Right ventricle myocardium inferior (tissue), 1 donor: ENCODE measurements at places on chromosomes 2 and 18. TPM values are rescaled to one million over a fixed set of nuclear protein-coding genes. Genes with fewer than 3 reads are reported as not detected.
A peak's percentile ranks its signal among the peaks of the same experiment; 100 is the strongest.

DNA sequence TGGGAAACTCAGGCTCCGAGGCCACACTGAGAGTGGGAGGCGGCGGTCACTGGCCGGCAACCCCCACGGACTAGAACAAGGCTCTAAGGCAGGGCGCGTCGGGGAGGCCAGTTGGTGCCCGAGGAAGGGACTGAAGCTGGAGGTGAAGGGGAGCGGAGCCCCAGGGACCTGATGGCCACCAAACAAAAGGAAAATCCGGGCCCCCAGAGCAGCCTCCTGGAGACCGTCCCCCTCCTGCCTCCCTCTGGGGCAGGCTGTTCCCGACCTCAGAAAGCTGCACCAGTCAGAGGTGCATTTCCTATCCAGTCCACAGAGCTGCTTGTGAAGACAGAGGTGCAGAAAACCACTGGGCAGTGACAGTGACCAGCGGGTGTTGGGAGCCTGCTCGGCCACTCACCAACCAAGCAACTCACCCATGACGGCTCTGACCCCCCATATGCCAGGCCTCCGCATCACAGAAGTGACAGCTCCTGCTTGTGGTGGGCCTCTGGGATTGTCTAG lies 172.7 kb downstream of the TWIST2 start:
- peak; percentile 32 for DNase-seq

DNA sequence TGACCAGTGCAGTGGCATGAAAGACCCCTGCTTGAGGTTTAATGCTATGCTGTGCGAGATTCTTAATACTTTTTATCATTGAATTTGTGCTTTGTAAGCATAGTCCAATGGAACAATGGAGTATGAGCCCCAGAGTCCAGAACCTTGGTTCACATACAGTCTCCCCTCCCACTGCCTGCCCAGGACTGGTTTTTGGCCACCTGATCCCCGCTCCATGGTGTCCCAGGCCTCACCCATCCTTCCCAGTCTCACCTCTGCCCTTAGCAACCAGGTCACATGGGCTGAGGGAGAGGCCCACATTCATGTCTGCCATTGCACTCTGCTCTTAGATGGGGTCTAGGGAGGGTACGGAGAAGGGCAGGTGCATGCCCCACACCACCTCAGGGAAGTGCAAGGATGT lies 6.3 kb downstream of the PDE11A start:
- DNase-seq, result no peak

- DNase-seq, result no peak
Observed at GRCh38 chr18:70459251-70459650, 170.4 kb downstream of the SOCS6 start.

Gene ECEL1
- not detected for total RNA-seq

Gene TNFRSF11A
- 1.1 TPM for total RNA-seq

Gene CHRNG
- not detected for total RNA-seq

GRCh38 chr2:36404754-36405153 lies 49.2 kb downstream of the CRIM1 start:
- no peak for DNase-seq

- DNase-seq, result no peak
Observed at GRCh38 chr2:84874381-84875212, 6.3 kb downstream of the TRABD2A start.

Gene POTEI
- total RNA-seq, result not detected

- DNase-seq, result no peak
Observed at GRCh38 chr2:1979138-1979537, 234.8 kb upstream of the PXDN start.

GRCh38 chr2:199339891-199340605 lies 117.7 kb downstream of the SATB2 start:
- DNase-seq, result no peak

Gene FMNL2
- 7.2 TPM for total RNA-seq

Gene UGT1A5
- not detected for total RNA-seq

GRCh38 chr2:240383871-240384700 lies 51.4 kb upstream of the GPC1 start:
- DNase-seq, result no peak

- no peak for DNase-seq
Observed at GRCh38 chr2:68185541-68186164, 28.0 kb downstream of the PNO1 start.

Gene SEMA4F
- total RNA-seq, result 3.7 TPM

Gene DLX2
- not detected for total RNA-seq

DNA sequence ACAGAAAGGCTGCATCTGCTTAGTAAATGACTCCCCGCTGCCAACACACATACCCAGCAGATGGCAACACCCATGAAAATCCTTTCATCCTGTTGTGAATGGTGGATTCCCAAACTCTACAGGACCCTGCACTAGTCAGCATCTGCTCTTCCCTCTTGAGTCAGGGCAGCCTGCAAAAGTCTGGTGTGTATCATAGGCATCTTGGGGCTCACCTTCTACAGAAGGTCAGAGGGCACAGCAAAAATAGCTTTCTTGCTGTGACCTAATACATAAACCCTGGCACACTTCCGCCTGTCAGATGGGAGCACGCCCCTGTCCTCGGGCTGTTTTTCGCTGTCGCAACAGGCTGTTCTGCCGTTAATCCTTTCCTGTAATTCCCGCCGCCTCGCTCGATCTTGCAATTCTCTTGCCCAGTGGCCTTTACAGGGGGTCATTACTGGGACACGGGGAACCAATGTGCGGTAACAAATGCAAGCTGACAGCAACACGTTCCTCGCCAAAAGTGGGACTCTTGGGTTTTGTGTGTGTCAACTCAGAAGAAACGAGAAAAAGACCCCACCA lies 19.9 kb upstream of the SCYGR1 start:
- peak; percentile 88 for DNase-seq

DNA sequence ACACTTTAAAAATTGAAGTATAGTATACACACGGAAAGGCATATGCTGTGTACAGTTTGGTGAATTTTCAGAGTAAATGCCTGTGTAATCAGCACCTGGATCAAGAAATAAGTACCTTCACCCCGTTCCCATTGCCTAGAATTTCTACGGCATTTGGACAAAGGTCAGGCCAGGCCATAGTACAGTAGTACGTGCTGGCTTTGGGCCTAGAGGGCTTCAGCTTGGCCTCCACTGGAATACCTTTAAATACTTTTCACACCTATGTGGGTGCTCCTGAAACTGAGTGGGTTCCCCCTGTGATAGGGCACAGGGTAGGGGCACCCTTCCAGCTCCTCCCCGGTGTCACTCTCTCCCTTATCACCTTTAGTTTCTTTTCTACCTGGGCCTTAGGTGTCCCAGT lies 26.5 kb downstream of the TET3 start:
- DNase-seq, result no peak

Gene ASAP2
- total RNA-seq, result 12.9 TPM

- no peak for DNase-seq
Observed at GRCh38 chr2:237486334-237486818, 675 bp upstream of the MLPH start.

Gene DTYMK
- 11.1 TPM for total RNA-seq

Gene HJURP
- 0.41 TPM for total RNA-seq

Gene PTH2R
- total RNA-seq, result not detected

GRCh38 chr2:183255411-183255810 lies 131.2 kb downstream of the NUP35 start:
- DNase-seq, result no peak

DNA sequence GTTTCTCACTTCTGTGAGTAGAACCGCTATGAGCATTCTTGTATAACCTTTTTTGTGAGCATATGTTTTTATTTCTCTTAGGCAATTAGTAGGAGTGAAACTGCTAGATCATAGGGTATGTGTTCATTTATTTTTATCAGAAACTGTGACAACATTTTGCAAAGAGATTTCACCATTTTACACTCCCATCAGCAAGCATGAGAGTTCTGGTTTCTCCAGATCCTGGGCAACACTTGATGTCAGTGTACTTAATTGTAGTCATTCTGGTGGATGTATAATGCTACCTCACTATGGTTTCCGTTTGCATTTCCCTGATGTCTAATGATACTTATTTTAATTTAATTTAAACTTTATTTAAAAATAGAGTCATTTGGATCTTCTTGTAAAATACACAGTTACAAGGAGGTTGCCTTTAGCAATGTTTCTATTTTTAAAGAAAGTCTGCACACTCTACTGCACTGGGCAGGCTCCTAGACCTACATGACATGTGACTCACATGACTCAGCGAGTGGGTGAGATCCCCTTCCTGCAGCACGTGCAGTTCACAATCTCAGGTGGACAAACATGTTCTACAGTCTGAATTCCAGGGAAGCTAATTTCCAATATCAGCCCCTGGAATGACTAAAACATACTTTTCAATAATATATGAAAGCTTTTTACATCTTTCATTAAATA lies 127.0 kb upstream of the BCL2L11 start:
- DNase-seq, result no peak

- DNase-seq, result no peak
Observed at GRCh38 chr2:233414777-233415570, 60.7 kb downstream of the DGKD start.

Gene DPP4
- total RNA-seq, result 5.4 TPM

GRCh38 chr2:42906557-42907411 lies 114.4 kb upstream of the HAAO start:
- DNase-seq, result peak; percentile 88

DNA sequence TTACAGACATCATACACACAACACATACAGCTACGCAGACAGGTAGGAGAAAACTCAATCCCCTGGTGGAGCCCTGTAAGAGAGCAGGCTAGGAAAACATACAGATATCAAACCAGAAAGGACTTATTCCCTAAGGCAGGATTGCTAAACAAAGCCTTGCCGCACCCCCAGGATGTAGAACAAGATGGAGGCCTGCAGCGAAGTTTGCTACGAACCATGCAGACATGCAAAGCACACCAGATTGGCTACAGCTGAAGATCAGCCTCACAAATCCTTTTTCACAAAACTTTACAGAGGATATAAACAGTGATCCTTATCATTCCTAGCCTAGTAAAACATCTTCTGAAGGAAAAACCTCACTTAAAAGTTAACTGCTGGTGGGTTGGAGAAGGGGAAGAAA lies 28.3 kb downstream of the C18orf54 start:
- no peak for DNase-seq

Gene TRIM43
- not detected for total RNA-seq

DNA sequence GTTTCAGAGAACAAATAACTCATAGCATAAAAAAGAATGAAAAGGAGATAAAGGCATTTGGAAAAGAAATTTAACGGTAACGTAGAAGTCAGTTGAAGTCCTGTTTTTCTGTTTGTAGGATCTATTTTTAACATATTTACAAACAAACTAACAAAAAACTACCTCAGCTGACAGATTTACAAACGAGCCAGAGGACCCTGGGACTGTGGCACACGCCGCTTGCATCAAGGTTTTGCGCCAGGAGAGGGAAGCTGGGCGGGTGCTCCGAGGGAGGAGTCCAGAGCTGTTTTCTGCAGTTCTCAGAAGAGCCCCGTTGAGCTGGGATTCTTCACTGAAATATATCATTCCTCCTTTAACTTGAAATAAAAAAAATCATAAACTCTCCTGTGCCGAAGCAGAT lies 13.6 kb upstream of the TMEM18 start:
- no peak for DNase-seq

DNA sequence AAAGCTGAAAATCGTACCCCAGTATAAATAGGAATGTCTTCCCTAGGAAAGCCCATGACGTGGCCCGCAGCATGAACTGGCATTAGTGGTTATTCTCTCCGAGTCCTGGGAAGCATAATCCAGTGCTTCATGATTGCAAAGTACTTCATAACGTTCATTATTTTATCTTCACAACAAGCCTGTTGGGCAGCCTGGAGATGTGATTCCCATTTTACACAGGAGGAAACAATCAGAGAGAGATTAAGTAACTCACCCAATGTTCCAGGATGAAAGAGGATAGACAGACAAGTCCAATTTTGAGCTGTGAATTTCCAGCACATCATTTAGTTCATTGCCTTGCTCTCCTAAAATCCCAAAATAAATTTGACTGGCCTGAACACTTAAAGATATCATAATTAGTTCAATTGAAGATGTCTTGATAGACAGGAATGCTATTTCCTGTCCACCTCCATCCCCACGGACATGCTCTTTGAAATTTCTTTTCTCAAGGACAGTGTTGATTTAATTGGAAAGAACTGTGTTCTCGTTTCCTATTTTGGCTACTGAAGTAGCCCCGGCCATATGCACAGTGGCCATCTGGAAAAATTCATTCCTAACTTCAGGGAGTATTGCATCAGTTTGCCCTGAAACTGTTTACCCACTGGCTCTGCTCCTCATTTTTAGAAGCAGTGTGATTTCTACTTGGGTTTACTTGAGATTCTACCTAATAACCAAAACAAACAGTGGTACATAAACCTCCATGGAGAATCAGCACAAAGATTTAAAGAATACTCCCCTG lies 93.9 kb downstream of the VWC2L start:
- peak; percentile 66 for DNase-seq

GRCh38 chr2:121776885-121777698 lies 21.6 kb downstream of the TSN start:
- DNase-seq, result no peak

Gene RGPD3
- total RNA-seq, result 0.16 TPM

DNA sequence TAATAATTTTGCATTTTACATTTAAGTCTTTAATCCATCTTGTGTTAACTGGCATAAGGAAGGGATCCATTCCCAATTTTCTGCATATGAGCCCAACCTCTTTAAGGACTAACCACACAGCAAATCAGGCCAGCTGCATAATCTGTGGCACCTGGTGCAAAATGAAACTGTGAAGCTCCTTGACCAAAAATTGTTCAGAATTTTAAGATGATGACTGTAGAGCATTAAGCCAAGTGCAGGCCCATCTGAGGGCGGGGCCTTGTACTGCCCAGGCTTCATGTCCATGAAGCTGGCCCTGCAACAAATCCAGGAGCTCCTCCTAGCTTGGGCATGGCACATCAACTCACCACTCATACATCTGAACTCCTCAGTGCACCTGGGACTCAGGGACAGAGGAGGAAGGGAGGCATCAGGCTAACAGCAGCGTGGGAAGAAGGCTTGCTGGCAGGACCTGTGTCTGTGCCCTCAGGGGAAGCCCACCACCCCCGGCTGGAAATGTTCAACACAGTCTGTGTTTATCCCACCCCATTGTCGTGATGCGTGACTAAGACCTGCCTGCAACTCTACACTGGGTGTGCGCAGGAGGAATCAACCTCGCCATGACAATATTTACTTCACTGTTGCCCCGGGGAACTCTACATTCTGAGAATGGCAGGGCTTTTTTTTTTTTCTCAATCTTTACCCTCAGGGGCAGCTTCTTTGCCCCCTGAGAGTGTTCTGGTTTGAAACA lies 128.9 kb upstream of the SIX2 start:
- no peak for DNase-seq

Gene LYPD6B
- not detected for total RNA-seq

DNA sequence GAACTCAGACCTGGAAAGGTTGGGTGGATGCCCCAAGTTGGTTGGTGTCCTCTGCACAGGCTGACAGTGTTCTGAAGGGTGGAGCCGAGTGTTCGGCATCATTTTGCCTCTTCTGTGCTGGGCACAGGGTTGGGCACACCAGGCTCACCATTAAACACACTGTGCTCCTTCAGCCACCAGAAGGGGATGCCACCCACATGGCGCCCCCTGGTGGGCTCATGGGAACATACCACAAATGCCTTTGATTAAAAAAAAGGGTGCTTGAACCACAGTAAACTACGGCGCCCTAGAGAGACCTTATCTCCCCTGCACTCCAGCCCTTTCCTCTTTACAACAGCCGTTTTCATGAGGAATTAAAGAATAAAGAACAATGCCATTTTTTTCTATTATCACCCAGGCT lies 89.4 kb downstream of the CELF4 start:
- DNase-seq, result peak; percentile 28

GRCh38 chr18:22204996-22205395 lies 35.6 kb downstream of the GATA6 start:
- no peak for DNase-seq

Gene SPATA3
- total RNA-seq, result not detected
